ENCODE measurements at places on chromosomes 2 and 18.

DNA sequence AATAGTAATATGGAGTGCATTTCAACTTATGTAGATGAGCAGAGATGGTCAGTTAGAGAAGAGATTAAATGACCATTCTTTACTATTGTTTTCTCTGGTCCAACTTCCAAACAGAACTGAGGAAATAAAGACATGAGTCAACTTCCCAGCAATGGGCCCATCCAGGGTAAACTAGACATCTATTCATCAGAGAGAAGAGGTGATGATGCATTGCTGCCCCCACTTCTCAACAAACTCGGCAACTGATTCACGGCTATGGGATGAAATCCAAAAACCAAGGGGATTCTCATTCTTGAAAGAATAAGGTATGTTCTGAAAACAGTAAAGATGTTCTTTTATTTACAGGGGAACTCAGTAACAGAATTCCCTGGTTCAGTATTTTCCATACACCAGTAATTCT, 190.7 kb downstream of the RDH14 start:
- DNase-seq: no peak

DNA sequence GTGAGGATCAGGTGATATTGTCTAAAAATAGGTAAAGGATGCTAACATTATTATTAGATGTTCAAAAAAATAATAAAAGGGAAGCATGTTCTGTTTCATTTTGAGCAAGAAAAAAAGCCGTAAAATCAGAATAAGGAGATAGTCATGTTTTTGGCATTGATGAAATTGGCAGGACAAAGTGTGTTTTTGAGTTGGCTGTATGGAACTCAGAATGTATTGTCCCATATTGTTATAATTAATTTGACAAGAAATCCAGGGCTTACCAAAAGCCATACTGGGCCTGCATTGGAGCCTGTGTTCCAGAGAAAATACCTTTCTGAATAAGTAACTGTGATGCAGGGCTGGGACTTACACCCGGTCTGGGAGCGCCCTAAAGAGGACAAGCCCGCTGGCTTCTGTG, 232.0 kb downstream of the AGAP1 start:
- DNase-seq: no peak

GRCh38 chr2:187008111-187008510, 159.1 kb upstream of the ZSWIM2 start:
- DNase-seq: no peak

GRCh38 chr2:206054952-206055351, 31.0 kb downstream of the INO80D start:
- no peak for DNase-seq

- DNase-seq: no peak
These were observed 3.3 kb downstream of the NCK2 start for GRCh38 chr2:105747991-105748390.

DNA sequence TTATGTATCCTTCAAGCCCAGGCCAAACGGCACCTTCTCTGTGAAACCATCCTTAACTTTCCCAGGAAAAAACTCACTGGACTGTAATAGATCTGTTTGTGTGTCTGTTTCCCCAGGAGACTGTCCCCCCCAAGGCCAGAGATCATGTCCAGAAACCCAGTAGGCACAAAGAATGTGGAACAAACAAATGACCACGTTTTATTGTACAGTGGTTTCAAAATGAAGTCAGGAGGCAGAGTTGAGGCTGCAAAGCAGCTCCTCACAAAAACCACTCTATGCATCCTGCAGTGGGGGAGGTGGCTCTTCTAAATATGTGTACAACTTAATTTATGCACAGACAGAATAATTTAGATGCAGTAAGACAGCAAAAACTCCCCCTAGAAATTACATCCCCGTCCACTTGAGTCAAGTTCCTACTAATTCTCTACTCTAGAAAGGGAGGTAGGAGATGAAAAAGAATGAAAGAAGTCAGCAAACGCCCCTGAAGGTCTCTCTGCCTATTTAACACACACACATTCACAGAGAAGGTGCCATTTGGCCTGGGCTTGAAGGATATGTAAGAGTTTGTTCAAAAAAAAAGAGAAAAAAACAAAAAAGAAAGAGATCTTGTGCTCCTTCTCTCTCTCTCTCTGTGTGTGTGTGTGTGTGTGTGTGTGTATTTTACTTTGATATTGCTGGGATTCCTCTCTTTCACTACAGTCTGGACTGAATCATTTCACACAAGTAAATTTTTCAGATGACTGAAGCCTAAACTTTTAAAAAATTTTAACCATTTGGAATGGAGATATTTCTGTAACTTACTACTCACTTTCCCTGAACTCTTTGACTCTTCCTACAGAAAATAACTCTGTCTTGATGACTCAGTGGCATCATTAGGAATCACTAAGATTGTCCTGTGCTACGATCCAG, 19.5 kb downstream of the BCL2 start:
- peak; percentile 68 for DNase-seq

GRCh38 chr2:60391649-60392375, 161.6 kb downstream of the BCL11A start:
- no peak for DNase-seq

GRCh38 chr2:186027922-186028321, 289.3 kb downstream of the FSIP2 start:
- no peak for DNase-seq

DNA sequence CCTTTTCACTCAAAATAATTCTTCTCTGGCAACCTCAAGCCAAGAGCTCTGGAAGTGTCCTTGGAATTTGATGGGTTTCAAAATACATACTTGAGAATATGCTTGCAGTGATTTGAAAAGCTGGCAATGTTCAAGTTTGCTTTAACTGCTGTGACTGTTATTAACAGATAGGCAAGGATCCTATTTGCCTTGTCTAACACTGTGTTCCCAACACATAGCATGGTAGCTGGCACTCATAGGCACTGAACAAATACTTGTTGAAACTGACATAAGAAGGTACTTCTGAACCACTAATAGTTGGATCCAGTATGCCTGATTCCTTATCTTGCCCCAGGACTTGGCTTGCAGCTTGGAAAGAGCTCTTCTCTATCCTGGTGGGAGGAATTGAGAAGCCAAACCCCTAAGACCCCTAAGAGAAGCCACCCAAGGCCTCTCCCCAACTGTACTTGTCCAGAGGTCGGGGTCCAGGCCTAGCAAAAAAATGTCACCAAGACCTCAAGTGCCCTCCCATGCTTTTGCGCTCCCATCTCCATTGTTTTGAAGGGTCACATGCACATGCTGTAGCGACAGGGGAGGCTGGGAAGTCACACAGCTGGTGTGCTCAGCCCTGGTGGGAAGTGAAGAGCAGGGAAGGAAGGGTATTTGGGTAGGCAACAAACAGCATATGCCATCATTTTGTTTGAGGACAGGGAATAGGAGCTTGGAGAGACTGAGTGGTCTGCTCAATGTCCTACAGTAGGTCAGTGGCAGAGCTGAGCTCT, 118.4 kb upstream of the HAAO start:
- DNase-seq: no peak

- no peak for DNase-seq
These were observed 58.1 kb upstream of the RALBP1 start for GRCh38 chr18:9417073-9417851.

DNA sequence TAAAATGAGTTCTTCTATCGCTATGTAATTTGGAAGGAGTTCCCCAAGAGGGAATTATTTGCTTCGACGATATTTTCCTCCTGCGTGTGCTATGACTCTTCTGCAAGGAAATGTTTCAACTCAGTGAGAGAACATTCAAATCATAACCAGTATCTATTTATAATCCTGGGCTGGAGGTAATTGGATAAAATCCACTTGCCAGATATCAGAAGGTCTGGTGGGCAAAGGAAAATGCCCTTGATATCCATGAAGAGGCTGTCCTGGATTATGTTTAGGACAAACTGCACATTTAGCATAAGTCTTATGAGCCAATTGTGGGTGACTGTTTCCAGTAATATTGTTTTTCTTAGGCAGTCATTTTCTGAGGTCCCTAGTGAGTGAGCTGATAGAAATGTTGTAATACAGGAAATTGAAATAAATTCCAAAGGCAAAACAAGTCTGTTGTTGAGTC, 17.7 kb downstream of the RPIA start:
- DNase-seq: no peak

DNA sequence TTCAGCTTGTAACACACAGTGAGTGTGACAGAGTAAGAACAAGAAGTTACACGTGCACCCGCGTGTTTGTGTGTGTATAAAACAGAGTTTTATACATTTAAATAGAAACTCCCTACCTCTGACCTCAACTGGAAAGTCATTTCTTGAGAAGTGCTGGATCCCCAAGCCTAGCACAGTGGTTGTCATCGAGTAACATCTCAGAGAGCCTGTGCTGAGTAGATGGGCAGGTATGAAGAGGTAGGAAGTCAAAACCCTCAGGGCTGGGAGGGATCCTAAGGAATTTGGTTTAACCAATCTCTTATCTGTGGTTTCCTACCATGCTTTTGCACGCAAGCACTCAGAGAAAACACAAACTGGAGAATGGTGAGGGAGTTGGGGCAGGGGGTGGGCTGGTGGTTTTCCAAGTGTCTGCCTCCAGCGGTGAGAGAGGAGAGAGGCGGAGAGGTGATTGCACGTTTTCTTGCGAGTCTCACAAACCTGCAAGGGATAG, 9.2 kb downstream of the ACOXL start:
- no peak for DNase-seq

Measured in stimulated activated CD4-positive, alpha-beta T cell treated with anti-CD3 and anti-CD28 coated beads, Interleukin-4, amount 100 ng/mL, for 24 hours (primary cell).